ENCODE measurements at places on chromosomes 12 and 14. TPM values are rescaled to one million over a fixed set of nuclear protein-coding genes. Genes with fewer than 3 reads are reported as not detected.

DNA sequence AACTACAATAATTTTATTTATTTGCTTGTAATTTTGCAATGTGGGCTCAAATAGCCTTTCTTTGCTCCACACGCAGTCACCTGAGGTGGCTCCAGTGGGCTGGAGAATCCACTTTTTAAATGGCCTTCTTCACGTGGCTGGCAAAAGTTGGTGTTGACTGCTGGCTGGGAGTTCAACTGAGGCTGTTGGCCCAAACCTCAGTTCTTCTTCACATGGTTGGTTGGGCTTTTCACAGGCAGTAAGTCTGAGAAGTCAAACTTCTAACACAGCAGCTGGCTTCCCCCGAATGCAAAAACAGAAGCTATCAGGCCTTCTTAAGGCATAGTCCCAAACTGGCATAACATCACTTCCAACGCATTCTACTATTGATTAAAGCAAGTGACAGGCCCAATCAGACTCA lies 2.1 kb upstream of the OXA1L start:
- DNase-seq, result no peak

- DNase-seq, result no peak
Measured at GRCh38 chr12:22431693-22432251, 97.3 kb upstream of the ST8SIA1 start.

- no peak for DNase-seq
Measured at GRCh38 chr12:57223191-57224165, 6.0 kb upstream of the SHMT2 start.

The SRRM4 gene
- 0.02 TPM for polyA plus RNA-seq

DNA sequence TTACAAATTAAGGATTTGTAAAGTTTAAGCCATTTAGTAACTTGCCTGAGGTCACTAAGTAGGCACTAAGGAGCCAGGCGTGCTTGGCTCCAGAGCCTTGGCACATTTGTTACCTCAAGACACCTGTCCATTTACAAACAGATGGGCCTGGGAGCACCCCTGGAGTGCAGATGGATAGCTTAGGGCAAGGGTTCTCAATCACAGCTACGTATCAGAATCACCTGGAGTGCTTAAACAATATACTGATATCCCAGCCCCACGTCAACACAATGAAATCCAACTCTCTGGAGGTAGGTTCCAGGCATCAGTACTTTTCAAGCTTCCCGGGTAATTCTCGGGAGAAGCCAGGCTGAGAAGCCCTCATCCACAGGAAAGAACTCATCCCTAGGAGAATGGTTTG lies 45.4 kb downstream of the SLC8A3 start:
- DNase-seq, result no peak

The OTX2 gene
- not detected for polyA plus RNA-seq

DNA sequence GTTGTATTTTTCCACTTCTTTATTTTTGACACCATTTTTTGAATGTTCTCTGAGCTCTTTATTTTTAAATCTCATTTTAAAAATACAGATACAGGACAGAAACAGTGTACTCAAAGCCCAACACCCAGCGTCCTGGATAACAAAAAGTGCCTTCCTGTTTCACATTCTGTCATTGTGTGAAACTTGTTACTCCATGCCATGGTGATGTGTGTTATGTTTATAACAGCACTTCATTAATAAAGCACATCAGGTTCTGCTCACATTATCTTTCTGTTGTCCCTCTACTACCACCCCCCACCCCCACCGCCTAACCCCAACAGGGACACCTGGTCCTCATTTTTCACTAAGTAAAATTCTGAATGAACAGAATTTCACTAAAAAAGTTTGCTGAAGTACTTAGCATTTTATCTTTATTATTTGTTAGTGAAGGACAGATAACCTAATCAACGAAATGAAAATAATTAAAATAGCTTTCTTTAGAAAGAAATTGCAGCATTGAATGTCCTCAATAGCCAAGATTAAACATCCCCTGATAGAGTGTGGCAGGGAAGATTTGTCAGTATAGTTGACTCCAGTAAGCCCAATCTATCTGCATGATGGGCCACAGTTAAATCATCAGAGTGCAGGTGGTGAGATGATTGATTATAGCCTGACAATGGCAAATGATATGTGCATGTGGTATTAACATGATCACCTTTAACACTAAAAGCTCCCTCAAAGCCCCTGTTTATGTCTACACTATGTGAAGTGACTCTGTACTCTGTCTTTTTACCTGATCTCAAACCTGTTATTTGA lies 153.9 kb downstream of the ACSS3 start:
- no peak for DNase-seq

The RD3L gene
- not detected for polyA plus RNA-seq

The BHLHE41 gene
- 25.9 TPM for polyA plus RNA-seq

- no peak for DNase-seq
Measured at GRCh38 chr12:24780697-24781368, 168.1 kb downstream of the BCAT1 start.

DNA sequence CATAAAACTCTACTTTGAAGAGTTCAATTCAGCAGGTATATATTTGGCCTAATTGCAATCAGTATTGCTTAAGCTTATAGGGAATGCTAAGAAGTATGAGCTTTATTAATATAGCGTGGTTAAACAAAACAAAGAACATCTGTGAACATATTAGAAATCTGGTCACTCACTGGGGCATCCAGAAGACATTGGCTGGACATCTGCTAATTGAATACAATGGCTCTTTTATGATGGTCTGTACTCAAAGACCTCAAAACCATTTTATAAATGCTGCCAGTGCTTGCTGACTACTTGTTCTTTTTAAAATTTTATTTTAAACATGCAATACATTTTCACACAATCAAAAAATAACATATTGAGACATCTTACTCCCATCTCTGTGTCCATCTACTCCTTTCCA lies 173.0 kb downstream of the STXBP6 start:
- DNase-seq, result no peak

GRCh38 chr12:123140676-123141614 lies 9.9 kb downstream of the PITPNM2 start:
- peak; percentile 27 for DNase-seq

The RDH16 gene
- 0.22 TPM for polyA plus RNA-seq

- no peak for DNase-seq
Measured at GRCh38 chr14:65453807-65454480, 41.4 kb downstream of the FUT8 start.

DNA sequence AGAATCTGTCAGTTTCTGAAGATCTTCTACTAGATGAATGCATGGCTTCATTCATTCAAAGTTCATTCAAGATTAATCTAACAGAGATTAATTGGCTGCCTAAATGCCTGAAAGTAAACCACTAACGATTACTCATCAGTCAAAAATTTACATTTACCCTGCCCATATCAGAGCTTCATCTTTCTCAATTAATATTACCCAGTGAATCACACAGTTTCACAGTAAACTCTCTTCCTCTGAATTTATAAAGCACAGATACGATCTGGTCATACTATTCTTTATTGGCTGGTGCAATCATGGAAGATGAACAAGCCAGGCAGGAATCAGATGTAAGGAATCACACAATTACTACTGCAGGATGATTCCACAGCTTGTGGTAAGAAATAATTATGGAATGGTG lies 377.7 kb downstream of the SLC16A7 start:
- no peak for DNase-seq

- DNase-seq, result no peak
Measured at GRCh38 chr12:24803430-24804245, 145.3 kb downstream of the BCAT1 start.

GRCh38 chr12:121580959-121581685 lies at the start of gene KDM2B:
KDM2B (minus strand) TSS chr12:121581023; CDS start chr12:121580911, 112 bp downstream.
- DNase-seq, result no peak

DNA sequence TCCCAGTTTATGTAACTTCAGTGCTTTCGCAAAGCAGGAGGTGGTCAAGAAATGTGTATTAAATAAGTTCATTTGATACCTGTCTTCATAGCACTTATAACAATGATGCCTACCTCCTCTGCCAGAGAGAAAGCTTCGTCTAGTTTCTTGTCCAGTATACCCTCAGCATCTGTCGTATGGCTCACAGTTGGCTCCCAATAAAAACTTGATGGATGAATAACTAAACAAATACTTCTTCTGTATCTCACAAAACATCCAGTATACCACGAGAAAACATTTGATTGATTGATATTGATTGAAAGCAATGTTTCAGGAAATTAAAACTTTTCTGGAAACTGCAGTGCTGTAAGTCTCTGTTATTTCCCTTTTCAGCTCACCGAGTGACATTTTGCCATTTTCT lies 26.9 kb upstream of the PTGDR start:
- no peak for DNase-seq

The PPFIA2 gene
- 0.99 TPM for polyA plus RNA-seq

The EGLN3 gene
- 1.7 TPM for polyA plus RNA-seq

The ZC2HC1C gene
- 0.46 TPM for polyA plus RNA-seq

The APOF gene
- not detected for polyA plus RNA-seq

The GLS2 gene
- polyA plus RNA-seq, result 0.92 TPM

GRCh38 chr12:114976959-114977358 lies 293.0 kb upstream of the TBX3 start:
- no peak for DNase-seq

DNA sequence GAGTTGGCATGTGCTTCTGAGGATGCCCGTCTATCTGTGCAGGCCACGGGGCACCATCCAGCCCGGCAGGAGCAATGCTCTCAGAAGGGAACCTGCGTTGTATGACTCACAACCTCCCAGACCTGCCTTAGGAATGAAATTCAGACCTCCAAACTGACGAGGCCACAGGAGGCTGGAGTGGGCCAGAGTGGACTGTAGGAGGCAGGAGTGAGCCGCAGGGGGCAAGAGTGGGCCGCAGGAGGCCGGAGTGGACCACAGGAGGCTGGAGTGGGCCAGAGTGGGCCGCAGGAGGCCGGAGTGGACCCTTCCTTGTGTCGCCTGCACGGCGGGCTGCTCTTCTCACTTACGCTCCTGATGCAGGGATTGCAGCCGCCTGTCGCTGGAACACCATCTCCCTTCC lies 11.1 kb upstream of the FBRSL1 start:
- DNase-seq, result no peak

DNA sequence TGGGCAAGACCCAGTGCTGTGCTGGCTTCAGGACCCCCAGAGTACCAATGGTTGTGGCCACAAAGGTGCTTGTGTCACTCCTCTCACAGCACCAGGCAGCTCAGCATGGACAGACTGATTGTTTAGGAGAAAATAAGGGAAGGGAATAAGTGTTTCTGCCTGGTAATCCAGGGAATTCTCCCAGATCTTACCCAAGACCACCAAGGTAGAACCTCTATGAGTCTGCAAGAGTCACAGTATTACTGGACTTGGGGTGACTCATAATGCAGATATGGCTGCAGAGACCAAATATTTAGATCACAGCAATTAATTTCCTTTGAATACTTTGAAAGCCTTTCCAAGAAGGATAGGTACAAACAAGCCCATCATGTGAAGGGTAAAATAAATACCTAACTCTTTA lies 1178.3 kb upstream of the FLRT2 start:
- DNase-seq, result no peak

DNA sequence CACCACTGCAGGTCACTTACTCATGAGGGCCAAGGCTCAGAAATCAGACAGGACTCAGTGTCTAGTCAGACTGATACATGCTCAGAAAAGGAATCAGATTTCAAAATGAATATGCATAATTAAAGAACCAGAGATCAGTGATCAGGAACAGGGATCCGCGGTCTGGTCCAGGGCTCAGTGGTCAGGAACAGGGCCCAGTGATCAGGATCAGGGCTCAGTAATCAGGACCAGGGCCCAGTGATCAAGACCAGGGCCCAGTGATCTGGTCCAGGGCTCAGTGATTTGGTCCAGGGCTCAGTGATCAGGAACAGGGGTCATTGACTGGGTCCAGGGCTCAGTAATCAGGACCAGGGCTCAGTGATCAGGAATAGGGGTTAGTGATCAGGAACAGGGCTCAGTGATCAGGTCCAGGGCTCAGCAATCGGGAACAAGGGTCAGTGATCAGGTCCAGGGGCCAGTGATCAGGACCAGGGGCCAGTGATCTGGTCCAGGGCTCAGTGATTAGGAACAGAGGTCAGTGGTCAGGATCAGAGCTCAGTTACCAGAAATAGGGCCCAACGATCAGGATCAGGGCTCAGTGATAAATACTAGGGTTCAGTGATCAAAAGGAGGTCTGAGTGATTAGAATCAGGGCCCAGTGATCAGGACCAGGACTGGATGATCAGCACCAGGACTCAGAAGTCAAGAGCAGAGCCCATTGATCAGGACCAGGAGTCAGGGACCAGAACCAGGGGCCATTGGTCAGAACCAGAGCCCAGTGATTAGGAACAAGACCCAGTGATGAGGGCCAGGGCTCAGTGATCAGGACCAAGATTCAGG lies 175.3 kb downstream of the TMEM121 start:
- no peak for DNase-seq

The GPR137C gene
- 0.75 TPM for polyA plus RNA-seq

DNA sequence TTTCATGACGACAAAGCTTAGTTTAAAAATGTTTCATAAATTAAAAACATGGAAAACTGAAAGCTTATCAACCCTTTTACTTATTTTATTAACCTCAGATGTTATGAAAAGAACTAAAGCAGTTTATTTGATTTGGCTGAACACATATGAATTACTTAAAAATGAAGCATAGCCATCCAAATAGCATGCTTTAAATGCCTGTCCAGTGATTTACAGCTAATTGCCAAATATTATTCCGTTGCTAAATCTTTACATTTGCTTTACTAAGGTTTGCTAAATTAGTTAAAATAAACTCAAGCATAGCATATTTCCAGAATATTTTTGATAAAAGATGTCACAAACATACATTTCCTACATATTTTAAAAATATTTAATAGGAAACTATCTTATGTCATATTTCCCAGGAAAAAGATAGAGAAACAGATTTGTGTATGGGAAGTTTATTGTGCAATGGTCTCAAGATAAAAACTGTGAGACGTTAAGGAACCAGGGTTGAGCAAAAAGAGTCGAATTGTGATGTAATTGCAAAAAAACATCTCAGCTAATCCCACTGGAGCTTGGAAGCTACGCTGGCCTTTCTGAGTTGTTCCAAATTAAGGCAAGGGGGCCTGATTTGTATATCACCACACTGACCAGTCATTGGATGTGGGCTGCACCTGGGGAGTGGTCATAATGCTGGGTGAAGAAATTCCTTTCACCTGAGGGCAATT lies 25.8 kb downstream of the GPR135 start:
- no peak for DNase-seq

DNA sequence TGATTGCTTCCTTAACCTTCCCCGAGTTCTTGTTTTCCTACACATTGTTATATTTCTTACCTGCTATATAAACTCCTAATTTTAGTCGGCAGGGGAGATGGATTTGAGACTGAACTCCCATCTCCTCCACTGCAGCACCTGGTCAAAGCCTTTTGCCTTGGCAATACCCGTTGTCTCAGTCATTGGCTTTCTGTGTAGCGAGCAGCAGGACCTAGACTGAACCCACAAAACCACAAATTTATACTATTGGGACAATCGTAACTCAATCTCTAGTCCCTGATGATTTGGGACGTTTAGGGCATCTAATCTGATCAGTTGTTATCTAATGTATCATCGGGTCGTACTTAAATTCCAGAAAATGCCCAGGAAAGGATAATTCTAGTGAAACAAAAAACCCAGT lies 37.8 kb upstream of the BAZ1A start:
- no peak for DNase-seq

The SIX6 gene
- polyA plus RNA-seq, result not detected
